BE2C (cell line): ENCODE measurements at places on chromosomes 2 and 18.
A peak's percentile ranks its signal among the peaks of the same experiment; 100 is the strongest.

DNA sequence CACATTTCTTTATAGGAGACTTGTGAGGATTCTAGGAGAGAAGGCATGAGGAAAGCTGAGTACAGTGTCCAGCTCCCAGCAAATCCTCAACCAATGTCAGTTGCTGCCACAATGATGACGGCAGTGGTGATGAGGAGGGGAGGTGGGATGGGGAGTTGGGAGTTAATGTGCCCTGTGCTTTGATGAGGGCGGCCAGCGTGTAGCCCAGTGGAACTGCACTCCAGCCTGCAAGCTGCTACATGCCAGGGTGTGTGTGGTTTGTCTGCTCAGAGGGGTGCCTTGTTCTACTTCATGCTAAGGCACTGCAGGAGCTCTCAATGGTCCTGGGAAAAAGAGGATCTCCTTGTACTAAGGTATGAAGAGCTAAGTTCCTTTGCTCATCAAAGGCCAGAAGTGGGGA lies 96.1 kb downstream of the MSH2 start:
- no peak for DNase-seq

DNA sequence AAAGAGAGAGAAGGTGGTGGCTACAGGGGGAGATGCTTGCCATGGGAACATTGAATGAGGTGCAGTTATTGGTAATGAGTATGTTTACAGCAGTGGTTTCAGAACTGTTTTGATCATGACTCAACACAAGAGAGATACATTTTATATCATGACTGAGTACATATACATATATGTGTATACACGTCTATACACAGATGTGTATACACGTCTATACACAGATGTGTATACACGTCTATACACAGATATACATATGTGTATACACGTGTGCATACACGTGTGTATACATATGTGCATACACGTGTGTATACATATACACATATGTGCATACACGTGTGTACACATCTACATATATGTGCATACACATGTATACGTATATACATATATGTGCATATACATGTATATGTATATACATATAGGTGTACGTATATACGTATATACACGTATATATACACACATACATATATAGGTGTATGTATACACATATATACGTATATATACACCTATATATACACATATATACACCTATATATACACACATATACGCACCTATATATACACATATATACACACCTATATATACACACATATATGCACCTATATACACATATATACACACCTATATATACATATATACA lies 518.5 kb downstream of the TSN start:
- no peak for DNase-seq

GRCh38 chr2:20615466-20616241 lies 35.2 kb downstream of the HS1BP3 start:
- peak; percentile 4 for DNase-seq

DNA sequence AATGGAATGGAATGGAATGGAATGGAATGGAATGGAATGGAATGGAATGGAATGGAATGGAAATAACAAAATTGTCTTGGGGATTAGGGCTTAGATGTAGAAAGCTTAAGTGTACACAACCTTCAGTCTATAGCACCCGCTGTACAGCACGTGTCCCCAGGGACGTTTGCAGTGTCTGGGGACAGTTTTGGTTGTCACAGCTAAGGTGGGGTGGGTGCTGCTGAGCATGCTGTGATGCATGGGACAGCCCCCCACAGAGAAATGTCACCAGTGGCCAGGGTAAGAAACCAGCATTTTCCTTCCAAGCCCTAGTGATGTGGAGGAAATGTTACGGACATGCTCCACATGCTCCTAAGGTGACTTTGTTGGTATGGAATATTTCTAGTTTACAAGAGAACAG lies 70.8 kb downstream of the SH3RF3 start:
- DNase-seq, result no peak

DNA sequence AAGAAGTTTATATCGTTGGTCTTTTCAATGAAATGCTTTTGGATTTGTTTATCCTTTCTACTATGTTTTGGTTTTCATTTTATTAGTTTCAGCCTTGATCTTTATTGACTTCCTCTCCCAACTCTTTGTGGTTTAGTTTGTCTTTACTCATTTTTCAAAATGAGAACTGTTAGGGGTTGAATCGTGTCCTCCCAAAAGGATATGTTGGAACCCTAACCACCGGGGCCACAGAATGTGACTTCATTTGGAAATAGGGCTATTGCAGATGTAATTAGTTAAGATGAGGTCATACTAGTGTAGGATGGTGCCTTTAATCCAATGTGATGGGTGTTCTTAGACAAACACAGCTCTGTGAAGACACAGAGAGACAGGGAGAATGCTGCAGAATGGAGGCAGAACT lies 60.4 kb upstream of the IL1R2 start:
- DNase-seq, result no peak

GRCh38 chr2:227616631-227617030 lies 667 bp upstream of the SCYGR4 start:
- DNase-seq, result no peak

GRCh38 chr2:15732341-15733077 lies 140.8 kb downstream of the DDX1 start:
- peak; percentile 56 for DNase-seq

DNA sequence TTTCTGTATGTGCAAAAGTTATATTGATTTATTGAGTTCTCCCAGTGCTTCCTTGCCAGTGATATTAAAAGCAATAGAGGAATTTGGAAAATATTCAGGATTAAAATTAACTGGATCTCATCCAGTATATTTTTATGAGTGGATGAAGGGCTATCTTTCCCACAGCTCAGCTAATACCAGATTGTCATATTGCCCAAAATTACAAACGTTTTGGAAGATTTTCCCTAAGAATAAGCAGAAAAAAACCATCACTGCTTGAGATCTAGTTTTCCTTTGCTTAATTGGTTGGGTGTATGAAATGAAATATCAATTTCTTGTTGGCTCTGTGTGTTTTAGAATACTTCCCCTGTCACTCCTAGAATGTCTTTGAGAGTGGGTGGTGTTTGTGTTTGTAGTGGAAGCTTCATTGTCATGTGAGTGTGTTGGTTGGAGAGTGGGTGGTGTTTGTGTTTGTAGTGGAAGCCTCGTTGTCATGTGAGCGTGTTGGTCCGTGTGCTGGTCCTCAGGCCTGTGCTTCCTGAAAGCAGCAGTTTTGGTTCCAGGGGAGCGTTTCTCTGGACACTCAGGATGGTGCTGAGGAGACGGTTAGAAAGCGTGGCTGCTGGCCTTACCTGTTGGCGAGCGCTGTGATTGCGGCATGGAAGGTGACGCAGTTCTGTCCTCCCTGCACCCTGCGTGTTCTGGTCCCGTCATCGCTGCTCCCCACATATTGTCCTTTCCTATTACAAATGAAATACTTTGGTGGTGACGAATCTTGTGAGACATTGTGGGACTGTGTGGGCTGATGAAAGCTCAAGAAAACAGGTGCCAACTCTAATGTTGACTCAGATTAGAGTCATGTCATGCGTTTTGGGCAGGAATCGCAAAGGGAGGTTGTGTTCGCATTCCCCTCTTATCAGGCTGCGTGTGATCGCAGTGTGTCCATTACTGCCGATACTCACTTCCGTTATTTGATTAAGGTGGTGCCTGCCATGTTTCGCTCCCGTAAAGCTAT lies 12.4 kb downstream of the ASB1 start:
- DNase-seq, result no peak
